Mesendoderm (in vitro differentiated cells): ENCODE measurements at places on chromosomes 11 and 22.

GRCh38 chr11:1195682-1196515, 27.0 kb upstream of the MUC5B start:
- no peak for DNase-seq

- DNase-seq, result no peak
Measured at GRCh38 chr11:85937835-85938234, 82.7 kb downstream of the CCDC83 start.

GRCh38 chr11:12149672-12150225, 39.4 kb downstream of the MICAL2 start:
- no peak for DNase-seq

DNA sequence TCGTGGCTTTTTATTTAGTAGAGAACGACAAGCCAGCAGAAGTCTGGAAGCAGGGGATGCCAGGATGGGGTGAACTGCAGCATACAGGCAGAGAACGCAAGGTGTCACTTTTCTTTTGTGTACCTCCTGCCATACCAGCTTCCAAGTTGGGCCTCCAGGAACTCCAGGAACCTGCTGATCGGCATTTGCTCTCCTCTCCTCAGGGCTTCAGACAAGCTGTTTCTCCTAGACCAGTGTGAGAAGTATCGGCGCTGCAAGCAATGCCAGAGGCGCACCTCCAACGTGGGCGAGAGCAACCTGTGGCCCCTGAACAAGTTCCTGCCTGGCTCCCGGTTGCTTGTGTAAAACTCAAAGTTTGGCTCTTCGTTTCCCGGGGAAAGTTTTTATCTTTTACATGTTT, 47.7 kb downstream of the CCDC81 start:
- peak; percentile 37 for DNase-seq

GRCh38 chr11:19816817-19817216, 104.2 kb downstream of the NAV2 start:
- DNase-seq, result peak; percentile 51

- DNase-seq, result no peak
Measured at GRCh38 chr11:74070723-74071492, 62.0 kb upstream of the UCP3 start.

DNA sequence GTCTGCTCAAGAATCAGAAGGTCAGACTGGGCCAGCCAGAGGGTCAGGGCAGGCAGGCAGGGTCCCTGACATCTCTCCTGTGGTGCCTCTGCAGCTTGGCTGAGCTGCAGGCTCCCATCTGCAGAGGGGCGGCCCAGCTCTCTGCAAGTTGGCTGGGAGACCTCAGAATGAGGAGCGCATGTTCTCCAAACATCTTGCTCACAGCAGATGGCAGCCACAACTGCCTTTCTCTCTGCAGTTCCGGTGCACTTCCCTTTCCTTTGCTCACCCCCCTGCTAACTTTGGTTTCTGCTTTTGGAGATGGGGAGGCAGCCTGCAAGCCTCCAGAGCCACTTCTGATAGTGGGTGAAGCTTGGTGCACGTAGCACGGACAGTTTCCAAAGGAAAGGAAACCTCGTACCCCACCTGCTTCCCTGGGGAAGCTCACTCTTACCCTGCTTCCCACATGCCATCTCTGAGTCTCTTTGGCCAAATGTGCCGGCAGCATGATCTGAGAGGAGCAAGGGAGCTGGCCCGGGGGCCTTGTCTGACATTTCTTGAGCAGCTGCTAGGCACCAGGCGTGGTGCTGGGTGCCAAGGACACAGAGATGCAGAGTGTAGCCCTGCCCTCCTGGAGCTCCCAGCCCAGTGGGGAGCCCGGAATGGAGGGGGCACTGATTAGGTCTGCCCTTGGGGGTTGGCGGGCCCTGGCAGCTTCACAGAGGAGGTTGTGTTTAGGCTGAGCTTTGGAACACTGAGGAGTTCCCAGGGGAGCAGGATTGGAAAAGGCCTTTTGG, 18.2 kb downstream of the DAGLA start:
- no peak for DNase-seq

GRCh38 chr11:114066046-114066648, 6.6 kb downstream of the ZBTB16 start:
- DNase-seq, result no peak

DNA sequence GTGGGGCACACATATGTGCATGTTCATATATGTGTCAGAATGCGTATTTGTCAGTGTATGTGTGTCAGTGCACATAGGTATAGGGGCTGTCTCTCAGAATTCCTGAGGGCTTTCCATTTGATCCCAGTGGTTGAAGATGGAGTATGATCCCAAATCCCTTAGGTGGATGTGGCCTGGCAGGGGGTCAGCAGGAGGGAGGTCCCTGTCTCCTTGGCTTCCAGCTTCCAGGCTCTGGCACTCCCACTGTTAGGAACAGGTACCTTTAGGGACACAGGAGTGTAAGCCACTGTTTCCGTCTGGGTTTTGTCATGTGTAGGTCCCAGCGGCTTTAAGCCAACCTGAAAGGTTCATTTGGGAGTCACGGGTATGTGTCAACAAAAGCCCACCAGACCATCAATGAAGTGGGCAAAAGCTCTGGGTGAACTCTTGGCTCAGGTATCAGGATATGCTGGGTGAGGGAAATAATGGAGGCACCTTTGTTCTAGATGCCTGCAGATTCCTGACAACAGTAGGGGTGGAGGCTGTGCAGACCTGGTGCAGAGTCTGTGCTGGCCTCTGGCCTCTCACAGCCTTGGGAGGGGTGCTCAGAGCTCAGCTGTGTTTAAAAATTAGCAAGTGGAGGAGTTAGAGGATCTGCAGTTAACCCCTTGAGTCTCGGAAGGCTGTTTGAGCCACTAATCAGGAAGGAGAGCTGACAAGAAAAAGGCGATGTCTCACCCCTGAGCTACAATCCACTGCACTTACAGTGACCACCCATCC, 9.0 kb downstream of the KCNQ1OT1 start:
- DNase-seq, result peak; percentile 35

DNA sequence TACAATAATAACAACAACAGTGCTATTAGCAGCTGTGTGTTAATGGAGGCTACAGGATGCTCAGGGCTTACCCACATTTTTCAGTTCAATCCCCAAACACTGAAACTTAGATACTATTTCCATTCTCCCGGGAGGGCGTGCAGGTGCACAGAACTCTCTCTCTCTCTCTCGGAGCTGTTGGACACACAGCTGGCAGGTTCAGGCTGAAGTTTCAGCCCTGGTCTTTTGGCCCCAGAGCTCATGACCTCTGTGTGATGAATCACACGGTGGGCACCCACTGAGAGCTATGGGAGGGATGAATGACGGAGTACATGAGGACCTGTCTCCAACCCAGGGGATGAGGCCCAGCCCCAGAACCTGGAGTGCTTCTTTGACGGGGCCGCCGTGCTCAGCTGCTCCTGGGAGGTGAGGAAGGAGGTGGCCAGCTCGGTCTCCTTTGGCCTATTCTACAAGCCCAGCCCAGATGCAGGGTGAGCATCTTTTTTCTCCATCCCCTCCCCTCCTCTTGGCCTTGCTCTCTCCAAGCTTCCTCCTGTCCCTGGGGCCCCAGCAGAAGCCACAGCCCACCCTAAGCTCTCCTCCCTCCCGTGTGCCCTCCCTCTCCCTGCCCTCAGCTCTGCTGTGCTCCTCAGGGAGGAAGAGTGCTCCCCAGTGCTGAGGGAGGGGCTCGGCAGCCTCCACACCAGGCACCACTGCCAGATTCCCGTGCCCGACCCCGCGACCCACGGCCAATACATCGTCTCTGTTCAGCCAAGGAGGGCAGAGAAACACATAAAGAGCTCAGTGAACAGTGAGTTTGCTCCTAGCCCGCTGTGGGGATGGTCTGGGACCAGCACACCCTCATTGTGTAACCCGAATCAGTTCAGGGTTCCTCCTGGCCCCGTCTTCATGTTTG, 16.9 kb downstream of the CSF2RB start:
- DNase-seq, result no peak

DNA sequence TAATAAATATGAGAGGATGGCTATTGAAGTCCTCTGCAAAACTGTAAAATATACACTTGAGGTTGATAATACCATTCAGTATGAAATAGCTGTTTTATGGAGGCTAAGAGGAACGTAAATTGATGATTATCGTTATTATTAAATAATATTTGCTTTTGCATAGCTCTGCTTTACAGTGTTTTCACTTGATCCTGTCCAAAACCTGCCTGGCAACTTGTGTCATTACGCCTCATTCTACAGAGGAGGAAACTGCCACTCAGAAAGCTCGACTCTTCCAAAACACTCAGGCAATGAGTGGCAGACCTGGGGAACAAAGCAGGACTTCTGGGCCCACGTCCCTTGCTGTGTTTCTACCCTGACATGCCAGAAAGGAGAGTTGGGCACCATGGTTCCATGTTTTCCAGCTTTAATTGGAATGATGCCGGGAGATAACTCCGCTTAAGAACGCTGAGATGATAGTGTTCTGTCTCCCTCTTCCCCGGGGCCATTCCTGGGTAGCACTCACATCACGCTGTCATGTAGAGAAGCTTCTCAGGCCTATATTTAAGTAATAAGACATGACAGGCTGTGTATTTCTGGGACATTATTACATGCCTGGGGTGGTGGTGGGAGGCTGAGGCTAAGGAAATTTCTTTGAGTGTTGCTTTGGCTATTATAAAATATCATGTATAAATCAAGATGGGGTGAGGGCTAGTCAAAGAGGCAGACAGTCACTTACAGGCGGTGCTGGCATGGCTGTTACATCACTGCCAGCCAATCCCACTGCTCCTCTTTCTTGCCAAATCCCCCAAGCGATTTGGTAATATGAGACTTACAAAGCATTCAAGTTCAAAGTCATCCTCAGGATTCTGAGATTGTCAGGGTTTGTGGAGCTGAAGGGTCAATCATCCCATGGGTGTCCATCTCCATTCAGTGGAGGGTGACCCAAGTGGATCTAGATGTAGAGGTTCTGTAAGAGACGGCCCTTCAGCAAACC, 501.7 kb downstream of the INSC start:
- DNase-seq, result no peak

GRCh38 chr11:10654811-10655150, 38.8 kb downstream of the IRAG1 start:
- no peak for DNase-seq

GRCh38 chr22:46535876-46536536, 1.4 kb downstream of the CELSR1 start:
- DNase-seq, result no peak

- DNase-seq, result peak; percentile 21
Measured at GRCh38 chr22:20159076-20159475, 8.2 kb upstream of the CCDC188 start.

DNA sequence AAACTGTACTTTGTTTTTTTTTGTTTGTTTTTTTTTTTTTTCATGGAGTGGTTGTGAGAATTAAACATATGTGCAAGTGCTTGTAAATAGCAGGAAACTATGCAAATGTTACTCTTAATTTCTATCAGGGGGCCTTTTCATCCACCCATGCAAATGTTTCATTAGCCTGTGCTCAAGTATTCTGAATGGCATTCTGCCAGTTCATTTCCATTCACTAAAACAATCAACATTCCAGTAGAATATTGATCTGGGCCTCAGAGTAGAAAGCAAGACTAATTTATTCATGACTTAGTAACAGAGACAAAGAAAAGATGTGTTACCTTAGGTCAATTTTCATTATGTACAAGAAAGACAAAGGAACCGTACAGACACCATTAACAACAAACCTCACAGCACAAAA, 971.4 kb downstream of the DLG2 start:
- no peak for DNase-seq

DNA sequence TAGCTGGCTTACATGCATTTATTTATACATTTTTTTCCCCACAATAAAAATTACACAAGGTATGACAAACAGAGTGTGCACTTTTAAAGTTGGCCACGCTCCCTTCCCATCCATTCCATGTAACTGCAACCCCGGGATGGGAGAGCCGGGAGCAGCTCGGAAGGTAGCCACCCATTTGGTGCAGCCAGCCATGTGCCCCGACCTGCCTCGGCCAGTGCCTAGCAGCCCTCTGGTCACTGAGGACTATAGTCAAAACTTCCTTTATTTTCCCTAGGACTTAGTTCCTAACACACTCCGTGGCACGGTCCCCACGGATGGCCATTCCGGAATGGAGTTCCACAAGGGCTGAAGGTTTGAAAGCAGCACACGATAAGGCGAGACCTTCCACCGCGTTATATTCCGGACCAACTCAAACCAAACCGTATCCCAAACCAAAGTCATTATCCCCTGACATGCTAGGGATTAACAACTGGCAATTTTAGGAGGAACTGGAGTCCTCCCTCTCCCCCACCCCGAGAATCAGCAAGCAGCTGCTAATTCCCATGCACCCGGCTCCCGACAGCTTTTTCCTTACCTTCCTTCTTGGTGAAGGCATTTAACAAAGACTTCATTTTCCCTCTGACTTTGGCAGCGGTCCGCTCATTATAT, 426.4 kb downstream of the SHANK2 start:
- DNase-seq, result no peak

- DNase-seq, result no peak
Measured at GRCh38 chr22:50585238-50585637, 2.6 kb upstream of the CHKB start.

- no peak for DNase-seq
Measured at GRCh38 chr11:120589376-120589775, 77.8 kb downstream of the GRIK4 start.

DNA sequence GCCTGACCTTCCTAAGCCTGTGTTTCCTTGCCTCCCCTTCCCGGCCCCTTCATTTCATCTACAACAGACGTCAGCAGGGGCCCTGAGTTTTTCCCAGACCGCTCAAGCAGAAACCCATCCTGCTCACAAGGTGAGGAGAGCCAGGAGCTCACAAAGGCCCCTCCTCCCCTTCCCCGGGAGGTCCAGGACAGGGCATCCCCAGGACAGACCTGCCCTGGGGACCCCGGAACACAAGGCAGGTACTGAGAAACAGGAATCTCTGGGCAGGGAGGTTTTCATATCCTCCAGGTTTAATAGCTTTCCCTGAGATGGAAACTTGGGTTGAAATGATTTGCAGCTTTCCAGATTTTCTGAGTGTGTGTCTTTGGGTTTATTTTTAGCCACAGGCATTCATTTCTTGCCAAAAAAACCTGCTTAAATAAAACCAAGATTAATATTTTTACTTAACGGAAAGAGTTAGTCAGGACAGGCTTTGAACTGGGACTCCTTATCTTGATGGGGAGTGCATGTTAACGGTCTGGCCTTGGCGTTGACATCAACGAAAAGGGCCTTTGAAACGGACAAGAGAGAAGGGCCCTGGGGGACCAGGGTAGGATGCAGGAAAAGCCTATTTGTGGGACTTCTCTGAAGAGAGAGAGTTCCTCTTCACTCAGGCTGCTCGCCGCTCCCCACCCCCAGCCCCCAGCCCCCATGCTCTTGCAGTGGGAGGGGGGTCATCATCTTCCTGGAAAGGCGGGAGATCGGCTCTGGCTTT, 38.5 kb downstream of the TIMP3 start:
- DNase-seq, result no peak

DNA sequence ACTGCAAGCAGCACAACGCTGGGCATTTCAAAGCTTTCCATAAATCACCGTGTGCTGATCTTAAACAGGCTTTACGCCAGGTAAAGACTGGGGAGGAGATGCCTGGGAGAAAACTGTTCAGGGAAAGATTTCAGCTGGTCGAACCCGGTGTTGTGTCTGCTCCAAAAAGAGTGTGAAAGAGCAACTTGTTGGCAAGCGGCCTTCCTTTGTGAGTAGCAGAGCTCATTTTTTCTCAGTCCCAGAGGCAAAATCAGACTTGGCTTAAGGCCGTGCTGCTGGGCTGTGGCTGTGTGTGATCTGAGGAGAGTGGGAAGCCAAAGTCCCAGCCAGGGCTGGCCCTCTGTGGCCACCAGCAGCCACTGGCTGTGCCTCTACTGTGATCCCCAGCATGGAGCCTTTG, 75.7 kb upstream of the E2F8 start:
- no peak for DNase-seq

GRCh38 chr11:86214710-86215109, 29.8 kb upstream of the EED start:
- no peak for DNase-seq
